ENCODE measurements at places on chromosomes 11 and 22.

DNA sequence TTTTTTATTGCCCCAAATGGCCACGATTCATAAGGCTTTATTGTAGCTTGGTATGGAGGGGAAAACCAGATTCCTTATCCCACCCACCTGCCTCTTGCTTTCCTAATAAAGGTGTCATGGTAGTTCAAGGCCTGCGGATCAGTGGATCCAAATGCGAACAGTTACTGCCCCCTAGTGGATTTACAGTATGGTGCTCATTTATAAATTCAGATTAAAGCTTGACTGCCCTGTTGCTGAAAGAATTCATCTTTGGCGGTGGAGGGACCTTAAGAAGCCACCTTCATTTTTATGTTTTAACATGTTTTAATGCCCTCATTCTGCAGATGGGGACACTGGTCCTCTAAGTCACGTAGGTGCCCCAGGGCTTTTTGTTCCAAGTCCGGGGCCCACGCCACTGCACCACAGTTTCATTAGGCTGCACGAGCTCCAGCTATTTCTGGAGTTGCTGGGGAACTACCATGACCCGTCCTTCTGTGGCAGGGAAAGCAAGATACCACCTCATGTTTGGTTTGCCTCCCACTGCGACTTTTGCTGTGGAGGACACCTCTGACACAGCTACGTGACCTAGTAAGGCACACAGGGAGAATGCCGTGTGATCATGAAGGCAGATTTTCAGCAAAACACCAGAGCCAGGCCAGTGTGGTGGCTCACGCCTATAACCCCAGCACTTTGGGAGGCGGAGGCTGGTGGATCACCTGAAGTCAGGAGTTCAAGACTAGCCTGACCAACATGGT, 15.6 kb upstream of the INCENP start:
- peak; percentile 60 for DNase-seq

GRCh38 chr11:116173506-116173905, 599.3 kb downstream of the BUD13 start:
- no peak for DNase-seq

GRCh38 chr11:111331711-111332479, 33.5 kb downstream of the POU2AF3 start:
- DNase-seq = peak; percentile 13

DNA sequence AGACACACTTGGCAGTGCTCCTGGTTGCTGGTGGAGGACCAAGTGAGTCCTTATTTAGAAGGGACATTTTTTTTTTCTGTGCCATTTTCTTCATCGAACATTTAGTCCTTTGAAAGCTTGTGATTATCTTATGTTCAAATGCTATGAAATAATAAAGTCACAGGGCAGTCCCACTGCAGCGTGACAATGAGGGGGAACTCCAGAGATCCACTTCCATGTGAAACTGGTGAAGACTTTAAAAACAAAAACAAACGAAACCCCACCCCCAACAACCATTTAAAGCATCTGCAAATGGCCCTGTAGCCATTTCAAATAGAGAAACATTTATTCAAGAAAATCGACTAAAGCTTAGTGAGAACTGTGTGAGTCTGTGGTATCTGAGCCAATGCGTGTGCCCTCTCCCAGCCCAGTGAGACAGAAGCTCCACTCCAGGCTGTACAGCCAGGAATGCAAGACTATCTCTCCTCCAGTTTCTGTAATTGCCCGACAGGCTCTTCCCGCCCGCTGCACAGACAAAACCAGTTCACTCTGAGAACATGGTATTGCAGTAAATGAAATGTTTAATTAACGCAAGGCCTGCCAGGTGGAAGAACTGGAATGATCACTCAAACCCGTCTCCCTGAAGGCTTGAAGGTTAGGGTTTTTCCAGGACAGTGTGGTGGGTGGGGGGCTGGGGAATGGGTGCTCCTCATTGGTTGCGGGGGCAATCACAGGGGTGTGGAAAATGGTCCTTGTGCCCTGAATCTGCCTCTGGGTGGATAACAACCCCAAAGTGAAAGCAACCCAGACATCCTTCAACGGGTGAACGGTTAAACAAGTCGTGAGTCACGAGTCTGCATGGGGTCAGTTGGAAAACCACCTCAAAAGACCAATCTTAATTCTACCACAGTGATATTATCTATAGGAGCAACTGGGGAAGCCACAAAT, 8.4 kb downstream of the KRTAP5-6 start:
- no peak for DNase-seq

DNA sequence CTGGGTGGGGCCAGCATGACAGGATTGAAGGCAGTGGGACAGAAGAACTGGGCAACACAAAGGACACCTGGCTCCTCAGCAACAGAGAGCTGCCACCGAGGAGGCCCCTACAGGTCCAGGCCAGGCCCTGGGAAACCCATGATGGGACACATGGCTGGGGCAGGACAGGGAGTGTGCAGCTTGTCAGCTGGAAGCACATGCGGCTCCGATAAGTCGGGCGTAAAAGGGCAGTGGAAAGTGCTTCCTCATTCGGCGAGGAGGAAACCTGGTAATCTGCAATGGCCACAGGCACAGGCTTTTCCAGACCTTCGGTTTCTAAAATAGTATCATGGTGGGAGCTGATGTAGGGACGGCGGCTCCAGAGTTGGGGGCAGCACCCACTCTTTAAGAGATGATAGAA, 16.5 kb downstream of the GNAZ start:
- DNase-seq = no peak

- DNase-seq = no peak
These were observed 25.8 kb upstream of the SERPIND1 start for GRCh38 chr22:20748082-20748481.

GRCh38 chr22:41947424-41948080, 600 bp upstream of the CENPM start:
- DNase-seq = no peak

- DNase-seq = no peak
These were observed 234.8 kb downstream of the CASP12 start for GRCh38 chr11:104663190-104664140.

- no peak for DNase-seq
These were observed 924 bp upstream of the FADD start for GRCh38 chr11:70201882-70202861.

GRCh38 chr11:130144861-130145281, 14.7 kb upstream of the ST14 start:
- no peak for DNase-seq

GRCh38 chr11:60183591-60184205, 815 bp upstream of the MS4A6A start:
- no peak for DNase-seq

- no peak for DNase-seq
These were observed 2.9 kb upstream of the MTA2 start for GRCh38 chr11:62604460-62605120.

DNA sequence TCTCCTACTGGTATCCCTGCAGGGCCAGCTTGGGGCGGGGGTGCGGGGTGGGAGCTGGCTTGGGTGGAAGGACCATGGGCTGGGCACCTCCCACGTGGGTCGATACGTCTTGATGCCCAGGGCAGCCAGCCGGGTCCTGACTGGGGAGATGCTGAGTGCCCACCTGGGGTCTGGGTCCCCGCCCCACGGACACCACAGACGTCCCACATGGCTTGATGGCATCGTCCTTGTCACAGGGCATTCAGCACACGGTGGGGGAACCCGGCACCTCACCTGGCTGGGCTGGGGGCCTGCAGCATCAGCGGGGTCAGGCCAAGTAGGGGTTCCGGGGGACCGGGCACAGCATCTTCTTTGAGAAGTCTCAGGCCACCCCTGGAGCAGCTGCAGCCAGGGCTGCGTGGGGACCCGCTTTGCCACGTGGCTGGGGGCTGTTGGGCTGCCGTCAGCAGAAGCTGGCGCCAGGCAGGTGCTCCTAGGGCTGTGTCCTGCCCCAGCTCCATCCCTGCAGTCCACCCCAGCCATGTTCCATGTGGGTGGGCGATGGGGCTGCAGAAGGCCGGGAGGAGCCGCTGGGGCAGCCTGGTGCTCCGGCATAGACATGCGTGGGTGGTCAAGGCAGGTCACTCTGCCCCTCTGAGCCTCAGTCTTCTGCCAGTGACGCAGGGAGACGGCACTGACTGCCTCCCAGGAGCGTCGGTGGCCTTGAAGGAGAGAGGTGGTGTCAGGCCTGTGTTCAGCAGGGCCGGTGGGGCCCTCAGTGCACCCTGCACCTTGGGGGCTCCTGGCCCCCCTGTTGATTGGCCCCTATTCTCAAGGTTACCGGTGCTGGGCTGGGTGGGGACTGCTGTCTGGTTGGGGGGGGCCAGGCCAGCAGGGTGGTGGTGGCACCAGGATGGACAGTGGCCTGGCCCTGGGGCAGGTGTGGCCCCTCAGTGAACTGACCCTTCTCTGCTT, 8.4 kb downstream of the SELENOO start:
- DNase-seq = no peak

GRCh38 chr11:118734031-118734430, 54.6 kb upstream of the TREH start:
- DNase-seq = no peak

DNA sequence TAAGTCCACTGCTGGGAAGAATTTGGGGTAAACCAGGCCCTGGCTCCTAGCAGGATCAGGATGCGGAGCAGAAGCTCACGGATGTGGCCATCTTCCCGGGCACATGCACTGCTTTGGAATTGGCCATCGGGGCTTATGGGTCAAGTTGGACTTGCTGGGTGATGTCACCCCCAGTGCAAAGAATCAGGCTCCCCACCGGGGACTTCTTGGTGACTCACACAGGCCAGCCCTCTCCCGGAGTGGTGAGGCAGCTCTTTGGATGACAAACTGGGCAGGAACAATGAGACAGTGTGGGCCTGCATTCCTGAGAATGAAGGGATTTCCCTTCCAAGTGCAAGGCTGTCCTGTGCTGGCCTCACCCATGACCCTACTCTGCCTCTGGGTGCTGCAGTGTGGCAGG, 128.8 kb upstream of the ANO1 start:
- DNase-seq = peak; percentile 95

- peak; percentile 24 for DNase-seq
These were observed 342 bp downstream of the EFCAB6 start for GRCh38 chr22:43811777-43812148.

- no peak for DNase-seq
These were observed 40.7 kb downstream of the LRP5 start for GRCh38 chr11:68353118-68353517.

Data from AG08395 (cell line).